ENCODE measurements at places on chromosomes 11 and 22.

GRCh38 chr22:46900549-46900948 lies 138.1 kb downstream of the TBC1D22A start:
- no peak for DNase-seq

DNA sequence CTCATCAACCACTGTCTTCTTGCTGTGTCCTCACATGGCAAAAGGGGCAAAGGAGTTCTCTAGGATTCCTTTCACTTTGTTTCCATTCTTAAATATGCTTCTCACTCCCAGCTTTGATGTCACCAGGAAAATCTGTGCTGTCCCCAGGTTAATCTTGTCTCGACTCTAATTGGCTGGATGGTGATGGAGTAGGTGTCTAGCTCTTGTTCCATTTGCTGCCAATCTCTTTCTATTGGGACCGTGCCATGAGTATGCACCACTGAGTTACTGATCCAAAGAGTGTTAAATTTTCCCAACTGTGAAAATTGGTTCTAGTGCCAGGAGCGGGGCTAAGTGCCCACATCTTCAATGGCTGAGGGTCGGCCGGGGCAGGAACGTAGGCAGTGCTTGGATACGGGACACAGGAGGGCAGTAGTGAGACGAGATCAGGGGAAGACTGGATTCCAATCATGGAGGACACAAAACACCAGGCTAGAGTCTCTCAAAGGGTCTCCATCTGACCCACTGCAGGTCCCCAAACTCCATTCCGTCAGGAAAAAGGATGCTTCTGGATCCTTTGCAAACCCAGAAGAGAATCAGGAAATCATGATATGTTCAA lies 47.7 kb upstream of the CSNK2A3 start:
- DNase-seq = no peak

- DNase-seq = no peak
Measured at GRCh38 chr22:44309137-44309536, 3.6 kb downstream of the SHISAL1 start.

- DNase-seq = no peak
Measured at GRCh38 chr11:76236092-76236999, 30.0 kb upstream of the WNT11 start.

DNA sequence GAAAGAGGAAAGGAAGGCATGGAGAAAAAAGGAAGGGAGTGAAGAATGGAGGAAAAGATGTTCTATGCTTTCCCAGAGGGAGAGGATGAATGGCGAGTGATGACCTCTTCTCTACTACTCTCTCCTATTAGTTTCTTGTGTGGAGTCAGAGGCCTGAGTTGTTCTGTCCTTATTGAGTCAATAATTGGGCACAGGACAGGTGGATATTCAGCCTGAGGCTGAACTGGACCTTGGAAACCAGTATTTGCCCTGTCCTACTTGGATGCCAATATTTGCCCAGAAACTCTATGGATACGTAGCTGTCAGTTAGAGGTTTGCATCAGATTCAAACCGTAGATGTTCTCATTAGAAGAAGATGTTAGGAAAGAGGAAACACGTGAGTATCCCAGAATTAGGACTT lies 17.6 kb upstream of the SWAP70 start:
- no peak for DNase-seq
